T-helper 17 cell (primary cell): ENCODE measurements at places on chromosomes 16 and 17.

- DNase-seq, result no peak
Measured at GRCh38 chr16:87570938-87571867, 31.1 kb upstream of the JPH3 start.

- DNase-seq, result no peak
Measured at GRCh38 chr16:3740934-3741333, 23.6 kb upstream of the TRAP1 start.

DNA sequence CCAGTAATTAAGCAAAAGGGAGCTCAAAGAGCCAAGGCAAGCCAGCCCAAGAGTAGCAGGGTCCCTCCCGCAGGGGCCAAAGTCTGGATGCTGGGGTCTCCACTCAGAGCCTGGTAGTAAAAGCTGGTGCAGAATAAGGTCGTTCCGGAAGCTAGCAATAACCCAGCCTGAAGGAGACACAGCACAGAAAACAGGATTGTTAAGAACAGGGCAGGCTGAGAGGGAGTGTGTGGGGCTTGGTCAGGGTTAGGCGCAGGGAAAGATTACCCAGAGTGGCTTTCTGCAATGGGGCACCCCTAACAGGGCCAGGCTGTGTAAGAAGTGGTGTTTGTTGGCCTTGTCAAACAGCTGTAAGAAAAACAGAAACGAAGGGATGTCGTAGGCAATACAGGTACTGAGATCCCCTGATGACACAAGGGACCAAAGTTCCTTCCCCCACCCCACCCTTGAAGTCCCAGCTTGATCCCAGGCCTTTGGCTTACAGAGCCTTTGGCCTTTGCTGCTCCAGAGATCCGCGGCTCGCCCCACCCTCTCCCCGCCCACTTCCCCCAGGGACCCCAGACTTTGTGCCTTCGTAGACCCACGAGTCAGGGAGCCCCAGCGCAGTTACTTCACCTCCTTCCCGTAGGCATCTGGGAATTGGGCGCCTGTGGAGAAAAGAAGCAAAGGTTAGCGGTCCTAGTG lies 712 bp downstream of the TMEM256 start:
- DNase-seq, result no peak

GRCh38 chr17:27466376-27466742 lies 10.1 kb downstream of the KSR1 start:
- DNase-seq, result no peak

- DNase-seq, result no peak
Measured at GRCh38 chr17:8125947-8126490, 2.1 kb upstream of the HES7 start.

- DNase-seq, result no peak
Measured at GRCh38 chr16:31877876-31878642, 4.5 kb downstream of the ZNF267 start.

GRCh38 chr16:56923481-56924091 lies 8.4 kb upstream of the HERPUD1 start:
- DNase-seq, result no peak

DNA sequence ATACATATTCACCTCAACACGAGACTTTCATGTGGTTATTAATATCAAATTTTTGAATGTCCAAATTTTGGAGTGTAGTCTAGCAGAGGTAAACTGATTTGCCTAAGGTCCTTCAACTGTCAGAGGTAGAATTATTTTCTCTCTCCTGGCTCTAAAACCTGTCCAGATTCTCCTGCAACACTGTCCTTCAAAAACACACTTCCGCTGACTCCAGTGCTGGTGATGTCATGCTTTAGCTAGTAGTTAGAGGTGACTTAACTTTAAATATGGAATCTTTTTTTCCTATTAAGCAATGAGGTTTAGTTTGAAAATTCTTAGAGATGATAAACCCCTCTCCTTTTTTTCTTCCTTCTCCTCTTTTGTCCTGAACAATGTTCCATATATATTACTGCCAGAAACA lies 10.8 kb upstream of the CBLN1 start:
- DNase-seq, result no peak

GRCh38 chr17:48236681-48237134 lies 129.1 kb downstream of the SNX11 start:
- DNase-seq, result no peak

- DNase-seq, result peak; percentile 49
Measured at GRCh38 chr16:81730090-81731051, 48.7 kb upstream of the PLCG2 start.

GRCh38 chr17:45867702-45868101 lies 23.0 kb downstream of the SPPL2C start:
- DNase-seq, result no peak

GRCh38 chr16:49889725-49890397 lies 33.9 kb upstream of the ZNF423 start:
- no peak for DNase-seq

GRCh38 chr16:11215935-11216556 lies 40.0 kb downstream of the SOCS1 start:
- no peak for DNase-seq

GRCh38 chr17:82091264-82092066 lies 6.6 kb downstream of the FASN start:
- no peak for DNase-seq

DNA sequence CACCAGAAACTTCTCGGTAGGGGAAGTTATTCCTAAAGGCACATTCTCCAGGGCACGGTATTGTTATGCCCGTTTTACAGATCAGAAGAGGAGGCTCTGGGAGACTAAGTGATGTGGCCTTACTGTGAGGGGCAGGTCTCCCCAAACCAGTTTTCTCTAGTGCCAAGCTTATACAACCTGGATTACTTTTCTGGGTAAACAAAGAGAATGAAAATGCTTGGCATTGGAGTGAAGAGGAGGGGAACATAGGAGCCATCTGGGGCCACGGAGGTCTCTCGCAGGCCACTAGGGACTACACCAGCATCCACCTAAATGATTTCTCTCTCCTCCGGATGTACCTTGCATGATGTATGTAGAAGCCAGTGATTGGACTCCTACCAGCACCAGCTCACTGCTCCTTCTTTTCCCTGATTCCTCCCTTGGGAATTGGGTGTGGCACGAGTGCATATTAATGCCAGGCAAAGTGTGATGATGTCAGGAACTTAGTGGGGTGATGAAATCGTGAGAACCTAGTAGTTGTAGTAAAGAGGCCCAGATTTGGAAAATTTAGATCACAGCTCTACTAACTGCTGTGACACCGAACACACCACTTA lies 674 bp downstream of the TOM1L1 start:
- no peak for DNase-seq

DNA sequence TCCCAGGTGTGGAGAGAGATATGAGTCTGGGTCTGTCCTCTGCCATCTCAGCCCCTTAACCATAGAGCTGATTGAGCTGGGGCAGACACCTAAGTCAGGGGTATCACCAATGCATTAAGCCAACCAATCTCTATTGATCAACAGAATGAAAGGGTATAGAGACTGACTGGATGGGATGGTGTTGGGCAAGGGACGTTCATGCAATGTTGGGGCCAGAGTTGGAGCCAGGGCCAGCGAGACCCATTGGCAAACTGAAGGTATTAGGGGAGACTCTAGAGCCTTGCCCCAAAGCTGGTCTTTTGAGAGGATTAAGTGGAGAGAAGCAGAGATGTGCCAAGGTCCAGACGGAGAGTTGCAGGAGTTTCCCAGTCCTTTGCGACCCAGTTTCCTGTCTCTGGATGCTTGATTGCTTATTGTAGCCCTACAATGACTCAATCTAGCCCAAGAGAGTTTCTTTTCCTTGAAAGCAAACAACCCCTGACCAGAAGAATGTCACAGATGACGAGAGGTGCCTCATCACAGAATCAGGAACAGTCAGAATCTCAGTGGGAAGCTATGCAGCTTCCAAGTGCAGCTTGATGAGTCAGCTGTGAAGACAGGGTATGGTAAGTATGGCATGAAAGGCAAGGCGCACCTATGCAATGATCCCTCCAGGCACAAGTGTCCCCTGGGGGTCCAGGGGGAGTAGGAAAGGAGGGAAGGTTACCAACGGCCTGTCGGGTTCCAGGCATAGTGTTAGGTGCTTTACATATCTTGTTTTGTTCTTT lies 137.2 kb downstream of the UTP18 start:
- no peak for DNase-seq

DNA sequence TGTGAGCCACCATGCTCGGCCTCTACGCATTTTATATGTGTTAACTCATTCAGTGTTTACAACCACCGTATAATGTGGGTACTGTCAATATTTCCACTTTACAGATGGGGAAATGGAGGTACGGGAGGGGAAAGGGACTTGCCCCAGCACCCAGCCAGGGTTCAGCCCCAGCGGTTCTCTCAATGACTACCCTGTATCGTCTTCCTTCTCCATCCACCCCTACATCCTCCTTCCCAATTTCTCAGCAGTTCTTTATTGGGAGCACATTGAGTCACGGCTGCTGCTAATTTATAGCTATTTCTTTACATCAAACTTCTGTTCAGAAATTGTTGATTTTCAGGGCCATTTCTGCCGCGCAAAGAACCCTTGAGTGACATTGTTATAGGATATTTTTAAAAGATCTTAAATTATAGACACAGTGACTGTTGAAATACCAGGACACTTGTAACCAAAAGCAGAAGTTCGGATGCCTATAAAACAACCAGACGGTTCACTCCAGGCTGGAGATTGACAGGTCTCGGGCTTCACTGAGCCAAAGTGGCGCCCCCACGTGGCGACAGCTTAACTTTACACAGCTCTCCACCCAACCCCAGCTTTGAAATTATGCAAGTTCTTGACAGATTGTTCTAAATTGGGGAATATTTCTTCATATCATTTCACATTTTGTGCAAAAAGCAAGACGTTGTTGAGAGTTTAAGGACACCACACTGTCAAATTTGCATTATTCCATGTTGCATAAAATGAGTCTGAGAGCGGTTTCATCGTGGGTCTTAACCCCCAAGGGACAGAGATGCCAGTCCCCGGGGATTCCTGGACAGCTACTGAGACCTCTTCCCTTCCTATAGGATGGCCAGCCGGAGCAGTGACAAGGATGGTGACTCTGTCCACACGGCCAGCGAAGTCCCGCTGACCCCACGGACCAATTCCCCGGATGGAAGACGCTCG lies 11.8 kb downstream of the SYT17 start:
- DNase-seq, result no peak

DNA sequence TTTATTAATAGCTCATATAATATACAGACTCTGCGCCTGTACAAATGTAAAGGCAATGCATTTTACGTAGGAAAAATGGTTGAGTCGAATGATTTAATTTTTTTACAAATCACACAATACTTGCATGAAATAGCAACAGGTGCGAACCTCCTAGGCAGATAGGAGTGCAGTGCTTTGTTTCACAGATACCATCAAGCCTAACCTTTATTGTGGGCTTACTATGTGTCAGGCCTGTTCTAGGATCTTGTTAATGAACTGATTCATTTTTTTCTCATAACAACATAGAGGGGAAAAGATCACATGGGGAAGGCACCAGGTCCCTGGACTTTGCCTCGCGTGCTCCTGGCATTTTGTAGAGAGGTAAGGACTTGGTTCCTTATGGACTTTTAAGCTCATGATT lies 107.8 kb downstream of the PRKCB start:
- DNase-seq, result no peak

- no peak for DNase-seq
Measured at GRCh38 chr17:73189417-73190099, 3.3 kb upstream of the COG1 start.

DNA sequence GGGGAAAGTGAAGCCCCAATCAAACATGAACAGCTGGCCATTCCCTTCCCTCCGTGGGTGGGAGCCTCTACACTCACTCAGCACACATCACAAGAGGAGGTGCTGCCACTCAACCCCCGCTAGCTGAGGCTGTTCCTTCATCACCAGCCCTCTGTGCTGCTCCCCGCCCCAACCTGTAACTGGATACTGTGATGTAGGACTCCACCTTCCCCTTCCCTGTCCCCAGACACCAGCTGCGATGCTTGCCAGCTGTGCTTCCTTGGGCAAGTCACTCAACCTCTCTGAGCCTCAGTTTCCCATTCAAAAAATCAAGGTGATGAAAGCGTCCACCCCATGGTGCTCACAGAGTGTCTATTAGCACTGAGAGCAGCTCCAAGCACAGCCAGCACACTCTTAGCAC lies 273.2 kb downstream of the MRTFB start:
- no peak for DNase-seq

DNA sequence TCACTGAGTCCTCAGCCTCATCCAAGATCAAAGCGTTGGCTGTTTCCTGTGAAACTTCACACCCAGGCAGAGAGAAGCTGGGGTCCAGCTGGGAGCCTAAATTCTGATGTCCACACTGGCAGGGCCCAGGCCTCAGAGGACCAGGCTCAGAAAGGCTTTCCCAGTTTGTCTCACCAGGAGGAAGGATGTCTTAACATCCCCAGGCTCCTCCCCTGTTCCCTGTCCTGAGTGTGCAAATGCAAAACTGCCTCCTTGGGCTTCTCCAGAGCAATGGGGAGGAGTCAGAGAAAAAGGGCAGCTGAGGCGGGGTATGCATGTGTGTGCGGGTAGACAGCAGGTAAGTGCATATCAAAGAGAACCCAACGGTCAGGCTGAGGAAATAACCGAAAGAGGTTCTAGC lies 45.7 kb downstream of the CUEDC1 start:
- DNase-seq, result no peak

GRCh38 chr16:51049276-51049675 lies 101.8 kb downstream of the SALL1 start:
- DNase-seq, result no peak

GRCh38 chr17:17570798-17571716 lies 20.5 kb downstream of the PEMT start:
- no peak for DNase-seq

- no peak for DNase-seq
Measured at GRCh38 chr17:80839511-80839941, 152.1 kb upstream of the CHMP6 start.

- no peak for DNase-seq
Measured at GRCh38 chr16:7405166-7405565, 72.5 kb downstream of the RBFOX1 start.

- DNase-seq, result no peak
Measured at GRCh38 chr16:27924411-27925118, 138.9 kb downstream of the GSG1L start.

GRCh38 chr16:55557186-55557585 lies 9.3 kb upstream of the CAPNS2 start:
- DNase-seq, result no peak

- peak; percentile 45 for DNase-seq
Measured at GRCh38 chr17:74454197-74455024, 12.0 kb upstream of the CD300A start.

DNA sequence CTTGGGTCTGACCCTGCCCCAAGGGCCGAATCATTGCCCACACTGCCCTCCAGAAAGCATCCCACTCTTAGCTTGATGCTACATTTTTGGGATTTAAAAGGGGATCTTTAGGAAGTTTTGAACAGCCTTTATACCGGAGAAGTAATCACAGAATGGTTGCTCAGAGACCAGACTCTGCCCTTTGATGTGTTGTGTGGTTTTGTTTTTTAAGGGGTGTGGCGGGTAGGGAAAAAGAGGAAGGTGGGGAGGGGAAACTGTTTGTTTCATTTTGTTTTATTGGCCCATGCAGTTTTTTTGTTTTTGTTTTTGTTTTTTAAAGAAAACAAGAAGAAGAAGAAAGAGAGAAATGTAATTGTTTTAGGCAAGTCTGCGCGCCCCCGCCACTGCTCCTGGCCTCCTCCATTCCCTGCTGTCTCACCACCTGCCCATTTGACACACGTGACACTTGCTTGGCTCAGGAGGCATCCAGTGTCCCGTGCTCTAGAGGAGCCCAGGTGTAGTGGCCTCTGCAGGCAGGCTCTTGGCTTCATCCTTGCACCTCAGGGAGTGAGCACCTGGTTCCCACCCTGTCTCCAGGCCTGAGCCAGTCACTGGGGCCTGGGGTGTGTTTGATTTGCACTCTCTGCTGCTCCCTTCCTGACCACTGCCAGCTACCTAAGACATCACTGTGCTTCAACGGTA lies 35.7 kb downstream of the GNAO1 start:
- no peak for DNase-seq
